ENCODE measurements at places on chromosomes 5 and 9. TPM values are rescaled to one million over a fixed set of nuclear protein-coding genes. Genes with fewer than 3 reads are reported as not detected.

Gene FAM221B
- polyA plus RNA-seq, result not detected

Gene PCDHGA7
- polyA plus RNA-seq, result 7.8 TPM

Gene ABO
- not detected for polyA plus RNA-seq

Gene SPATA31D4
- not detected for polyA plus RNA-seq

Gene PCDHGB2
- 4.5 TPM for polyA plus RNA-seq

Gene AK8
- polyA plus RNA-seq, result 0.77 TPM

Gene TTC39B
- polyA plus RNA-seq, result 0.78 TPM

GRCh38 chr5:115418788-115419187, 122.3 kb upstream of the CCDC112 start:
- no peak for DNase-seq

DNA sequence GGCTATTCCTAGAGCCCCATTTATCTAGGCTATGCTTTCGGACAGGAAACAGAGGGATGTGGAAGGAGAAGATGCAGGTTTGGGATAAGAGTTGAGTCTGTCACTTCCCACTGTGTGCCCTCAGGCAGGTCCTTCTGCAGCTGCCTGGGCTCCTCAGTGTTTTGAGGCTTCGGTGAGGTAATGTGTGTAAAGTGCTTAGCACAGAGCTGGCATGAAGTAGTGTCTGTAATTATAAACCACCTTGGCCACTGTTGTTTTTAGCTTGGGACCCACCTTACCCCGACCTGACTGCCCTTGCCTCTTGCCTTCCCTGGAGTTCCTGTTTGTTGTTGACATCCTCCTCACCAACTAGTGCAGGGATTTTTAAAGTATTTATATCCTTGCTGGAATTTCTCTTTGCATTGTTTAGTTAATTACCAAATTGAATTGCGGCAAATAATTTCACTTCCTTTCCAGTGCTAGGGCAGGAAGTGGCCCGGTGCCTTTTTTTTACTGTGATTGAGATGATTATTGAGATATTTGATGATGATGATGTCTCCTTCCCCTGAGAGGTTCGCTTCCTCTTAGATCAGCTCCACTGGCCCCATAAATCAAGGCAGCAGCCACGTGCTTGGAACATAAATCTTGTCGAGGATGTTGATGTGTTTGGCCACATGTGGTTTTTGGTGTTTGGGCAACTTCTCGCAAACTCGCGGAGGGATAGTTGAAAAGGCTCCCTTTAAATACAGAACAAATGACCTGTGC, 38.3 kb upstream of the DAB2IP start:
- no peak for DNase-seq

GRCh38 chr9:8859416-8859815, 1059.8 kb upstream of the DMAC1 start:
- DNase-seq, result no peak

DNA sequence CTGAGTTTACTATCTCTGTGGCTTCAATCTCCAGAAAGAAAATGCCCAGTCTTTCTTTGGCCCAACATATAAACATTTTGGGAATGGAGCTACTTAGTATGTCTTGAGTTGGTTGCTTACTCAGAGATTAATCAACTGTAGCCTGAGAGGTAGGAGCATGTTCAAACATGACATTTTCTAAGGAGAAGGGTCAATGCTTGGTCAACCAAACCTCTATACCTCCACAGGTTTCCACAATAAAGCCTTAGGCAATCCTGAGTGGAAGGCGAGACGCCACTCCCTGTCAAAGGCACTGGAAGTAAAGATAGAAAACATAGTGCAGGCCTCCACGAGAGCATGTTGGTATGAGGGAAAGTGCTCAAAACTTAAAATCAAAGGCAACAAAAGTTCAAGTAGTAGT, 411.4 kb downstream of the KCTD16 start:
- DNase-seq, result no peak

DNA sequence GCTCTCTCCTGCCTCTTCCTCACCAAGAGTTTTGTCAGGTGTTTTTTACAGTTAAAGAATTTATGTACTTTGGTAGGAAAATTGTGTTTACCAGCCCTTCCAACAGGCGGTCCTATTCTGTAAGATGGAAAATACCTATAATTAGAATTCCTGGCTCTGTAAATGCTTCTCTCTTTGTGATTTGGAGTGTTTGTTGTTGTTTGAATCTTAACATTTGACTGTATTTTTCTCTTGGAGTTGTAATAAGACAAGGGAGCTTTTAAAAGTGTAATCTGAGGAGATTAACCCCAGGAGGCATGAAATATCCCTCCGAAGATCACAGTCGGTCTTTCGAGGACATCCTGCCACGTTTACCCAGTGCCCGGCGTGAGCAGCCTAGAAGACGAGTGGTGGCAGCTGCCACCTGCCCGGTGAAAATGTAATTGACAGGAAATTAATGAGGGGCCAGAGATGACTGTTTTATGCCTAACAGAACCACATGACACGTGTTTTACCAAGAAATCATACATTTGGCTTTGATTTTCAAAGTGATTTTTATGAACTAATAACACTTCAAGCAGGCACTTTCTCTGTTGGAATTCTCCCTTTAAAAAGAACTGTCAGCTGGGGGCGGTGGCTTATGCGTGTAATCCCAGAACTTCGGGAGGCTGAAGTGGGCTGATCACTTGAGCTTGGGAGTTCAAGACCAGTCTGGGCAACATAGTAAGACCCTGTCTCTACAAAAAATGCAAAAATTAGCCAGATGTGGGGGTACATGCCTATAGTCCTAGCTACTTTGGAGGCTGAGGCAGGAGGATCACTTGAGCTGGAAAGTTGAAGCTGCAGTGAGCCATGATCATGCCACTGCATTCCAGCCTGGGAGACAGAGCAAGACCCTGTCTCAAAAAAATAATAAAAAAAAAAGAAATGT, 20.0 kb downstream of the ANKRD33B start:
- DNase-seq, result no peak

All from SK-N-SH (cell line).